ENCODE measurements at places on chromosomes 16 and 17.
A peak's percentile ranks its signal among the peaks of the same experiment; 100 is the strongest.

DNA sequence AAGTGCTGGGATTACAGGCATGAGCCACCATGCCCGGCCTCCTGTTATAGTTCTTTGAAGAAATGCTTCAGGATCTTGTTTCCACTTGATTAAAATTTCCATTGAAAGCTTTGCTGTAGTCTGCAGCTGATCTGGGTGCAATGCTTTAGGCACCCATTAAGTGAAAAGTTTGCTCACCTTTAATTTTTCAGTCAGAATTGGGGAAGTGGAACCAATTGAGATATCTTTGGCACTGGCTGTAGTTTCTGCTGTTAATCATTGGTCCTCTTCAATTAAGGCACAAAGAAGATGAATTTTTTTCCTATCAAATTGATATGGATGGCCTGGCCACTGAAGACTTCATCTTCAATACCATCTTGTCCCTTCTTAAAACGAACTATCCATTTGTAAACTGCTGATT lies 336.1 kb upstream of the TBX2 start:
- DNase-seq = no peak

DNA sequence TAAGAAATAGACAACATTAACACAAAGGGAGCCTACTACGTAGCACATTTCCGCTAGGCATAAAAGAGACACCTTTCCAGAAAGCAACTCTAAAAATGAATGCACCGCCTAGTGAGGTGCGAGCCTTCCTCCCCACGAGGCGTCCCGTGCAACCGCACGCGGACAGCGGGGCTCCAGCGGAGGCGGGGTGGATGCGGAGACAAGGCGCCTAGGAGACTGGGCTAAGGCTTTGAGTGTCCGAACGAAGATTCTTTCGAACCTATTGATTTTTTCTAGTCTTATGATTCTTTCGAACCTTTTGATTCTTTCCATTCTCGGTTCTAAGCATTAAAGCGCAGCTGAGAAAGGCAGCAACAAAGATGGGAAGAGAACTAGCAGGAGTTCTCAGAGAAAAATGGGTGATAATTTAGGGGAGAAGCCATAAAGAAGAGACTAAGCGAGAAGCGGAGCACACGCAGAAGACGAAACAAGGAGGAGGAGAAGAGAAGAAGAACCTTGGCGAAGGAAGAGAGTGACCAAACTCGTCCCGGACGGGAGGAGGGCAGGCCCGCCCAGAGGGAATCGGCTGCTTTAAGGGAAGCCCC lies 394 bp upstream of the CPD start:
- DNase-seq = no peak

GRCh38 chr16:54720259-54720658 lies 210.4 kb upstream of the IRX5 start:
- no peak for DNase-seq

DNA sequence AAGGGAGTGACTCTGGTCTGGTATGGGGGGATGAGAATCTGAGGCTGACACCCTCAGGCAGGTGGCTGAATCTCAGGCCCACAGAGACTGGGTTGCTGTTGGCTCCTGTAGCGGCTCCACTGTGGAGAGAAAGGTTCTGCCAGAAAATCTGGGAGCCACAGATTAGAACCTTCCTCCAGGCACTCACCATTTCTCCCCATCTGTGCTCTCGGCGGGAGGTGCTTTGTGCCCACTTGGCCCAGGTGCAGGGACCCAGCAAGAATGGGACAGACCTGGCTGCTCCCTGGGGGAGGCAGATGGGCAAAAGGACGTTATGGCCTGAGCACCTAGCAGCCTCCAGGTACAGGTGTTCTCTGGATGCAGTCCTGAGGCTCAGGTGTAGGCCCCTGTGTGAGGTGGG lies 20.1 kb downstream of the RAB11FIP3 start:
- DNase-seq = no peak

GRCh38 chr16:79537584-79537983 lies 63.0 kb downstream of the MAF start:
- DNase-seq = no peak

DNA sequence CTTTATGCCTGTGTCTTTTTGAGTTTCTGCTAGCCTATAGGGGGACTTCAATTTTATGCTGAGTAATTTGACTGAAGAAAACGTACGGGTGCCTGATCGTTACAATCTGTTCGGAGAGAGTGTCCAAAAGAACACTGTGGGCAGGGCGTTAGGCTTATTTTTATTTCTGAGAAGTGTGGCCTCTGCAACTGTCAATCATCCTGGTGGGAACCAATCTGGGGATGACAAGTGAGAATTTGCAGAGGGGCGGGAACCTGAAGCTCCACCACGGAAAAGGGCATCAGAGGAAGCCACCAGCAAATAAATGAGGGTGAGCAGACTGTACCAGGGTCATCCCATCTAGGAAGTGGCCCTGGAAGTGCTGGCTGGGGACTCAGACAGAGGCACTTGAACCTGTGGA lies 12.0 kb upstream of the CDYL2 start:
- no peak for DNase-seq

DNA sequence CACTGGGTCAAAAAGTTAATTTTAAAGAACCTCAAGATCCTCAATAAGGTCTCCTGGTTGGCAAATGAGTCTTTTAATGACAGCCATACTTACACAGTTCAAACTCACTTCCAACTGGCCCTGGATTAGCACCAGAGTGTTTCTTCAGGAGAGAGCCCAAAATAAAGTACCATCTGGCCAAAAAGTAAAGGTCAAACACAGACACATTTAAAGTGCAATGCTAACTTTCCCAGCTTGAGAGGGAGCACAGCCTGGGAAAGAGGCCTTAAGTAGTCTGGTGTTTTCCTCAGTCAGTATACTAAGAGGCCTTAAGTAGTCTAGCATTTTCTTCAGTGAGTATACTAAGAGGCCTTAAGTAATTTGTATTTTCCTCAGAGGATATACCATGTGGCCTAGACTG lies 46.6 kb upstream of the ERN1 start:
- DNase-seq = peak; percentile 9

GRCh38 chr16:79656553-79657115 lies 56.1 kb upstream of the MAF start:
- DNase-seq = no peak

- no peak for DNase-seq
Observed at GRCh38 chr17:47615766-47616424, 33.8 kb upstream of the KPNB1 start.

- DNase-seq = no peak
Observed at GRCh38 chr17:4605826-4606225, 21.5 kb downstream of the SMTNL2 start.

- no peak for DNase-seq
Observed at GRCh38 chr16:57265850-57266530, 18.5 kb downstream of the PLLP start.

DNA sequence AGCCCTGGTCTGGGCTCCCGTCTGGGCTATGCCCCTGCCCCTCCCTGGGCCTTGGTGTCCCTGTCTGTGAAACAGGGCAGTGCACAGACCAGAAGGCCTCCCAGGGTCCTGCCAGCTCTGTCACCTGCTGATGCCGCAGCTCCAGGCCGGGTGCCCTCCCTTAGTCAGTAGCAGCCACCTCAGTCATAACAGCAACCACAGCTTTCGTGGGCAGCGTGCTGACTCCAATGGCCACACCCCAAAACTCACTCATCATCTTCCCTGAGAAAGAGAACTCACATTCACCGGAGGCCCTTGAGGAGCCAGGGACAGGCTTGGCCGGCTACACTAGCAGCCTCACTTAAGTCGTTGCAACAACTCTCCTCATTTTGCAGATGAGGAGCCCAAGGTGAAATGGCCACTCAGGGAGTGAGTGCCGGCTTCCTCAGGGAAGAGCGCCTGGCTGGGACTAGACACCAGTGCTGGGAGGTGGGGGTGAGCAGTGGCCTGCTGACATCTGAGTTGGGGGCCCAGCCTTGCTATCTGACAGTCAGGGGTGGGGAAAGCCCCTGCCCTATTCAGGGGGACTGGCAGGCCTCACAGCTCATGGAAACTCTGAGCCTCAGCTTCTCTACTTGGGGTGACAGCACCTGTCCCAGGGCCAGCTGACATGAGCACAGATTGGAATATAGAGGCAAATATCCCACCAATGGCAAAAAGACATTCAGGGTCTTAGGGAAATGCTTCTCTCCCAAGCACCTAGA lies 22.6 kb downstream of the SLC5A10 start:
- no peak for DNase-seq

- no peak for DNase-seq
Observed at GRCh38 chr17:16480995-16481394, 11.0 kb downstream of the LRRC75A start.

DNA sequence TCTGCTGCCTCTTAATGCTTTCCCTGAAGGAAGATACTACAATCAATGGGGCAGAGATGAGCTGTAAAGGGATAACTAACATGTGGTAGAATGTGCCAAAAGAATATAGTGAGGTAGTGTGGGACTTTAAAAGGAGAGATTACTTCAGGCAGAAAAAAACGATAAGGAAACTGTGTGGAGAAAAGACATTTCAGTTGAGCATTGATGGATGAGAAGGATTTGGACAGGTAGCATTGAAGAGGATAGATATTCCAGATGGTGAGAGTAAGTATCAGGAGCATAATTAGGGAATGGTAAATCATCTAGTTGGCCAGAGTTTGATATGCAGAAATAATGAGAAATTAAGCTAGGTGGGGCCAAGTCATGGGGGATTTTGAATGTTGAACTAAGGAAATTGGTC lies 97.3 kb downstream of the NLK start:
- no peak for DNase-seq

GRCh38 chr16:76114681-76115080 lies 162.5 kb upstream of the CNTNAP4 start:
- no peak for DNase-seq

DNA sequence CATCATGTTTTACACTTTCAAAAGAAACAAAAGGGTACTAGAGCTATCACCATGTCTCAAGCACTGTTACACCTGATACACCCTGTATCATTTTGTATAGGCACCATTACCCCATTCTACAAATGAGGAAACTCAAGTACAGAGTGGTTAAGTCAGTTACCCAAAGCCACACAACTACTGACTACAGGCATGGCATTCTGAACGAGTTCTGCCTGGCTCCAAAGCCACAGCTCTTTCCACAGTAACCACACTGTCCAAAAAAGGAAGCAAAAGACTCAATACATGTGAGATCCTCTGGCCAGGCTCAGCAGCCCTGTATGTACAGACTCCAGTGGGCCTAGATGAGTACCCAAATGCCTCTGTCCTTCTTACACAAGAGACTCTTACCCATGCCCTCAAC lies 4.7 kb downstream of the DYNC1LI2 start:
- no peak for DNase-seq

- DNase-seq = no peak
Observed at GRCh38 chr17:47649972-47650524, 329 bp downstream of the KPNB1 start.

- DNase-seq = no peak
Observed at GRCh38 chr16:56984639-56985038, 4.7 kb upstream of the NLRC5 start.

GRCh38 chr17:63419398-63419797 lies 26.7 kb downstream of the CYB561 start:
- DNase-seq = no peak

GRCh38 chr17:68868708-68869107 lies 86.5 kb downstream of the ABCA8 start:
- no peak for DNase-seq

DNA sequence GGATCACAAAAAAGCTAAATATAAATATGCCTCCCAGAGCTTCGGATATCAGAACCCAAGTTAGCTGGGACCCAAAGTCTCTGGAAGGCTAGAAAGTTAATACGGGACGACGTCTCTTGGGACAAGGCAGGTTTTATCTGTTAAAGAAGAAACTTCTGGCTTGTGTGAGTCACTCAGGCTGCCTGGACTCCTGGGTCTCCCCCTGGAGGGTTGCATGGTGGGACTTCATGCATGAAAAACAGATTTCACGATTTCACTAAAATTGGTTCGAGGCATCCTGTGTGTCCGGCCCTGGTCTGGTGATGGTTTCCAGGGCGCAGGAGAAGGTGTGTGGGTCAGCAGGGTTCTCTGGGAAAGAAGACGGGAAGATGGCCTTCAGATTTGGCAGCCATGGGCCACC lies 47.0 kb downstream of the COX4I1 start:
- DNase-seq = no peak

GRCh38 chr16:51084074-51084928 lies 66.8 kb downstream of the SALL1 start:
- DNase-seq = no peak

DNA sequence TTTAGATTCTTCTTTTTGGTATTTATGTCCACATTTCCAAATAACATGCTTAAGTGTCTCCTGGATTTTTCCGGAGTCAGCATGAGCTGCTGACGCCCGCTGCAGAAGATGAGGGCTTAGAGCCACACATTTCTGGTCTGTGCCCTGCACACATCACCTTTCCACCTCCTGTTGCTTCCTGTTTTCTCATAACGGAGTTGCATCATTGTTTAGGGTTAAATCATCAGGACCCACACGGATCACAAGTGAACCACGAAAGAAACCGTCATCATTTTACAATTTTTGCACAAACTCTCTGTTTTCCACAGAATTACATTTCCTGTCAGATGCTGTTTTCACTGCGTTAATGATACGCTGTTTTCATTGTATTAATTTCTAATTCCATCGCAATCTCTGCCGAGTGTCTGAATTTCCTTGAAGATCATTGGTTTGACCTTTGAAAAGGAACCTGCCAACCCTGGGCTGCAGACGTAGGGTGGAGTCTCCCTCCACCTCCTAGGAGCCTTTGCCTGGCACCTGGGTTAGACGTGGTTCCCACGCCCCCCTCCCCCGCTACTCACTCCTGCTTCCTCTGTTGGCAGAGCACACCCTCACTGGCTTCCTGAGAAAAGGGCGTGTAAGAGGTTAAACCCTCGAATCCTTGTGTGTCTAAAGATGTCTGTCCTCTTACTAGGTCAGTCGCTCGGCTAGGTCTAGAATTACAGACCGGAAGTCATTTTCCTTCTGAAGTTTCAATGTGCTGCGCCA lies 68.2 kb downstream of the RNF213 start:
- DNase-seq = no peak

GRCh38 chr17:8397636-8398035 lies at the start of gene RNF222:
TSS of gene RNF222 (minus strand) at chr17:8397827. CDS start at chr17:8393461, 4,366 bp downstream.
- DNase-seq = no peak

GRCh38 chr17:57505841-57506773 lies 239.0 kb downstream of the CCDC182 start:
- no peak for DNase-seq

- DNase-seq = peak; percentile 79
Observed at GRCh38 chr16:82229800-82230619, 60.0 kb upstream of the MPHOSPH6 start.

- no peak for DNase-seq
Observed at GRCh38 chr16:66486773-66487579, 59.9 kb downstream of the BEAN1 start.

DNA sequence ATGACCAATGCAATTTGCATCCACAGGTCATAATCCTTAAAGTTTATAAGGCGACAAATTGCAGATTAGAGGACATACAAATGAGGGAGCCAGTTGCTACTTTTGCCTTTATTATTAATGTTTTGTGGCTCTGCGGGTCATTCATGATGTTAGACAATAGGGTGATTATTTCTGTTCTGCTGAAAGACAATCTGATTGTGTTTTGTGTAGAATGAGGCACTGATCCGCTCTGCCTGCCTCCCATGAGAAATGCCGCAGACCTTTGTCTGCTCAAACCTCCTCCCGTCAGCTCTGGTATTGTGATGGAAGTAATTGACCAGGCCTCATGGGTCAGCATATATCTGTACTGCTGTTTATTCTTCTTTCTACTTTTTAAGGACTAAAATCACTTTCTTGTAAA lies 224.9 kb downstream of the PRKCA start:
- DNase-seq = peak; percentile 37

All from ecto neural progenitor cell (in vitro differentiated cells).